ENCODE measurements at places on chromosomes 4 and X.

GRCh38 chr4:113328514-113328913, 279.1 kb downstream of the ANK2 start:
- DNase-seq: no peak

GRCh38 chr4:182923366-182923765, 6.2 kb upstream of the DCTD start:
- no peak for DNase-seq

DNA sequence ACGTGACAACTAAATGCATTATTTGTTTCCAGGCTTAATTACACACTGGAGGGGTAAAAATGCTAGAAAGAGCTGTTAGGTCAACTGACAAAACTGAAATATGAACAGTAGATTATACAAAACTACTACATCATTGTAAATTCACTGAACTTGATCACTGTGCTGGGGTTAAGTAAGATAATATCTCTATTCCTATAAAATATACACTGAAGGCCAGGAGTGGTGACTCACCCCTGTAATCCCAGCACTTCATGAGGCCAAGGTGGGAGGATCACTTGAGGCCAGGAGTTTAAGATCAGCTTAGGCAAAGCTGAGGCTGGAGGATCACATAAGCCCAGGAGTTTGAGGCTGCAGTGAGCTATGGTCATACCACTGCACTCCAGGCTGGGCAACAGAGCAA, 31.8 kb upstream of the NKX6-1 start:
- DNase-seq: no peak

DNA sequence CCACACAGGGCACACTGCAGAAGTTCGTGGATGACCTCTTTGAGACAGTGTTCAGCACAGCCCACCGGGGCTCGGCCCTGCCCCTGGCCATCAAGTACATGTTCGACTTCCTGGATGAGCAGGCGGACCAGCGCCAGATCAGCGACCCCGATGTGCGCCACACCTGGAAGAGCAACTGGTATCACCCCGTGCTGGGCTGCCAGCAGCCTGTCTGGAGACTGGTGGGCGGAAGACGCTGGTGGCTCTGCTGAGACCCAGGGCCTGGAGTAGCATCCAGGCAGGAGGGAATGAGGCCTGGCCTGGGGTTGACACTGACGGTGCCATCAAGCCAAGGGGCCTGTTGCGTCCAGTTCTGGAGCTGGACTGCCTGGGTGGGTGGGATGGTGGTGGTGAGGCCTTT, 8.6 kb downstream of the LAGE3 start:
- DNase-seq: no peak

- no peak for DNase-seq
These were observed 127.4 kb upstream of the FTHL17 start for GRCh38 chrX:31199056-31199839.

GRCh38 chr4:102665527-102665926, 95.2 kb downstream of the MANBA start:
- no peak for DNase-seq

GRCh38 chrX:101493225-101493624, 8.0 kb downstream of the ARMCX4 start:
- DNase-seq: no peak

GRCh38 chr4:30844861-30845582, 124.9 kb downstream of the PCDH7 start:
- DNase-seq: no peak

GRCh38 chrX:142214081-142214480, 9.0 kb upstream of the MAGEC2 start:
- no peak for DNase-seq

GRCh38 chrX:12370497-12370986, 232.3 kb downstream of the FRMPD4 start:
- no peak for DNase-seq

- DNase-seq: no peak
These were observed 4.3 kb downstream of the GABRQ start for GRCh38 chrX:152641996-152642395.

GRCh38 chr4:168825975-168826374, 184.1 kb downstream of the CBR4 start:
- no peak for DNase-seq

- DNase-seq: no peak
These were observed 39.2 kb downstream of the SGMS2 start for GRCh38 chr4:107863850-107864371.

DNA sequence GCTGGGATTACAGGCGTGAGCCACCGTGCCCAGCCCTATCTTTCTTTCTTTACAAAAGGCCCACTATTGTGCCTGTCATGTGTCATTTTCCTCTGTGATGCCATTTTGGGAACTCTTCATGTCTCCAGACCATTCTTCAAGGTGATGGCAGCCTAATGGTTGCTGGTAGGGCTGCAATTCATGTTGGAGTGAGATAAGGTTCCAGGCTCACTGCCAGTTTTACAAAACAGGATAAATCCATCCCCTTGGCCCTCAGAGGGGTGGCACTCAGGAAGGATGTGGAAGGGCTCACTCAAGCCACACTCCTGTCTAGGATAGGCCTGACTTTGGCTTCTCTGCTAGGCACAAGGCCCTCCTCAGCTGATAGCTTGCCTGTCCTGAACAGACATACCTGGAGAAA, 3.8 kb downstream of the TCEAL9 start:
- DNase-seq: no peak

DNA sequence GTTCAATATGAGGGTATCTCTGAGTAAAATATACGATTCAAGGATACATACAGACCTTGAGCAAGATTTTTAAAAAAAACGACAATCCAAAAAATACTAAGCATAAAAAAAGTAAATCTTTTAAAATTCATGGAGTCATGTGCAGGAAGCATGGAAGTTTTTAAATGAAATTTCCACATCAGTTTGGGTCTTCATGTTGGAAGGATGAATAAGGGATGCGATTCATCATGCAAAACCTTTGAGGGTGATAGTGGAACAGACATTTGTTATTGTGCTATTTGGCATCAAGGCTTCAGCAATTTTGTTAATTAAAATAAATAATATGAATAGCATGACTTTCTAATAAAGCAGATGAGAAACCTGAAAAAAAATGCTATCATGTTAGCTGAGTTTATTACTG, 815.0 kb upstream of the PCDH10 start:
- no peak for DNase-seq

DNA sequence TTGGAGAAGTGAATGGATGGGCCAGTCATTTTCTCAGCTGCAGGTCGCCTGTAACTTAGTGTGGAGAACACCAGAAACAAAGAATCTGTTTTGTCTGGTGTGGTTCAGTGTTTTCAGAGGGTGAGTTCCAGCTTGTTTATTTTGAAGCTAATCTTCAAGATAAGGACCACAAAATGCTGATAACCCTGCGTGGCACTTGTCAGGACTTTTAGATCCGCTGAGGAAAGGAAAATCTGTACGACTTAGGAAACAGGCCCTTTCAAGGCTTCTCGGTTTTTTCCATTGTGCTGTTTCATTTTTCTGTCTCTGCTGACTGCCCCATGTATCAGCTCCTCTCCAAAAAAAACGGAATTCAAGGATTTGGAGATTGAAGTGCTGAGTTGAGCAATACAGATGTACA, 8.7 kb upstream of the ANAPC4 start:
- no peak for DNase-seq

DNA sequence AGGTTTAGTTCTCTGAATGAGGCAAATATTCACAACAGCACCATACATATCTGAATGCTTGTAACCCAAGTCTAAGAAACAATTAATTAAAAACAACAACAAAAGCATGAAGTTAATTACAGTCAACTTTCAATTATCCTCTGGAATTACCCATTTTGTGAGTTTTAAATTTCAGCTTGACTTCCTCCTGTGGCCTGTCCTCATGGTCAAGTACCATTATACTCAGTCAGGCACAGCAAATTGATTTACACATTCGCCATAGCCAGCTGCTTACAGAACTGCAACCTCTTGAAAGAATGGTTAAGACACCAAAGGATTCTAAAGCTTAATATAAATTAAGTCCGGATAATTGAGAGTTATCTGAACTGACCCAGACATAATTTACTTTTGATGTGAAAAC, 306.5 kb downstream of the CAMK2D start:
- DNase-seq: no peak
